ENCODE measurements at places on chromosomes 3 and 15.

DNA sequence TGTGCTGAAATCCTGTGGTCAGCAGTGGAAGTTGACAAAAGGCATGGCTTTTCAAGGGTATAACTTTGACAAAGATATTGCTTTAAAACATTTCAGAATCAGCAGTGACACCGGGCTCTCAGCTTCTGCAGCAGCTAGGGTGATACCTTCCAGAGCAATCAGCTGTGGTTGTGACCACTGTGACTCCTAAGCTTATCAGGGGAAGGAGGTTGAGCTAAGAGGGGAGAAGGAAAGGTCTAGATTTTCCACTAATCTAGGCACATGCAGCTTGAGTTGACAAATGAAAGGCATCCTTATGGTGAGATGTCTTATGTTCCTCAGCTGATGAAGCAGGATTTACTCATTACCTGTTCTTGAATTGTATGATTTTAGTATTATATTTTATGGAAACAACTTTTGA, 16.3 kb upstream of the LRRFIP2 start:
- no peak for DNase-seq

DNA sequence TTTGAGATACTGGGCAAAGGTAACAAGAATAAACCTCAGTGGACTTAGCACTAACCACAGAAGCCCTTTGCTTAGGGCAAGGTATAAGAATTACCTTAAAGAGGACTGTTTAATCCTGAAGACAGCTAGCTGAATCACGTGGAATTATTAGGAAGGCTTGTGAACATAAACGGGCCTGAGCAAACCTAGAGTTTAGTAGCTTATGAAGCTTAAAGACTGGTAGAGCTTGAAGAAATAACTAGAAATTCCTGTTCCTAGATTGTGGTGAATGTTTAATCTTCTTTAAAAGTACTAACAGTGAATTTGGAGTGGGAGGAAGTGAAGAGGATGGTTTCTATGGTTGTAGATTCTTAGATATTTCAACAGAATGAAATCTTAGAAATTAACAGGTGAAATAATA, 428.9 kb upstream of the THRB start:
- no peak for DNase-seq

- no peak for DNase-seq
Measured at GRCh38 chr3:38411591-38411990, 42.1 kb upstream of the ACVR2B start.

DNA sequence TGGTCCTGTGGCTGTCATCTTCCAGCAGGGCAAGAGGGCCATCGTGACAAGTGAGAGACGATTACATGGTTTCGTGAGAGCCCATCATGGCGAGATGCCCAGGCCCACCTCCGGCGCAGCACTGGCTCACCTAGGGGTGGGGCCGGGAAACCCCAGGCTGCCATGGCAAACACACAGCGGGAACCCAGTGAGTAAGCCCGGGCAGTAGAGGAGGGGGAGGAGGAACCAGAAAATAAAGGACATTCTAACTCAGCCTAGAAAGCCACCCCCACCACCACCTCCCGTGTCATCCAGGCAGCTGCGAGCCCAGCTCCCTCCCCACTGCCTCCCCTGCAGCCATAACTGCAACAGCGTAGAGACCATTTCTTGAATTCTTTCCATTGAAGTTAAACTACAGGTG, 52.3 kb downstream of the PCSK6 start:
- DNase-seq: no peak

GRCh38 chr3:9291821-9292410, 42.5 kb upstream of the SRGAP3 start:
- no peak for DNase-seq

Data from activated CD4-positive, alpha-beta T cell treated with anti-CD3 and anti-CD28 coated beads for 24 hours (primary cell).